ENCODE measurements at places on chromosomes 4 and X. TPM values are rescaled to one million over a fixed set of nuclear protein-coding genes. Genes with fewer than 3 reads are reported as not detected.

Gene HTN1
- not detected for total RNA-seq

GRCh38 chrX:123807835-123808416 lies 51.9 kb upstream of the XIAP start:
- H3K27me3 ChIP-seq = no peaks in the 10 kb centered on the region
- H3K4me1 ChIP-seq = no peaks in the 10 kb centered on the region
- H3K4me3 ChIP-seq = no peak overlapping the region
- no peak for DNase-seq

- H3K36me3 ChIP-seq = no peaks in the 10 kb centered on the region
- no peaks in the 10 kb centered on the region for H3K4me1 ChIP-seq
Measured at GRCh38 chr4:78031417-78031950, 25.6 kb upstream of the FRAS1 start.

DNA sequence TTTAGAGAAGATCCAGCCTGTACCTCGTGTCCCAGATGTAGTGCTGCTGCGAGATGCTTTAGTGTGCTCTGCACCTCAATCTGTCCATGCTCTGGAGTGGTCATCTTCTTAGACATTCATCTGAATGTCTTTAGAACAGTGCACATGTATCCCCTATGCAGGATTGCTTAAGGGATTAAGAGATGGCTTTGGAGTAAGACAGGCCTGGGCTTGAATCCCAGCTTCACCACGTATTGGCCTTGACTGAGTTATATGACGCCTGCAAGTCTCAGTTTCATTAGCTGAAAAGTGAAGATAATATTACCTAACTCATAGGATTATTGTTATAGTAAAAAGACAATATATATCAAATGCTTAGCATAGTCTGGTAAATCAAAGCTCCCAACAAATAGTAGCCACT lies 98.3 kb downstream of the NFKB1 start:
- H3K36me3 ChIP-seq = peaks cover 37% of the 10 kb centered on the region
- no peak for DNase-seq
- H3K4me1 ChIP-seq = no peaks in the 10 kb centered on the region
- H3K27me3 ChIP-seq = no peaks in the 10 kb centered on the region
- no peak overlapping the region for H3K4me3 ChIP-seq
- H3K27ac ChIP-seq = no peak overlapping the region

Gene MAGEA10
- not detected for total RNA-seq

DNA sequence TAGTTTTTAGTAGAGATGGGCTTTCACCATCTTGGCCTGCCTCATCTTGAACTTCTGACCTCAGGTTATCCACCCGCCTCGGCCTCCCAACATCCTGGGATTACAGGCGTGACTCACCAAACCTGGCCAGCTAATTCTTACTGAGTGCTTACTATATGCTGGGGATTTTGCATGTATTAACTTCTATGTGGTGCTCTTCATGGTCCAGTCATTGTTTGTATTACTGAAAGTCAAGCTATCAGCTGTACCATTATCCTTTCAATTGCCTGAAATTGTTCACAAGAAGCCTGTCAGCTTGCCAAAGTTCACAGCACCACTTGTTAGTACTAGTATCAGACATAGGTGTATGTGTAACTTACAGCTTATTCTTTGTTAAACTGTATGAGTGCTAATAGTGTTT lies 1272.1 kb downstream of the ARAP2 start:
- no peaks in the 10 kb centered on the region for H3K27me3 ChIP-seq
- H3K4me1 ChIP-seq = no peaks in the 10 kb centered on the region
- no peak for DNase-seq
- no peak overlapping the region for H3K4me3 ChIP-seq

DNA sequence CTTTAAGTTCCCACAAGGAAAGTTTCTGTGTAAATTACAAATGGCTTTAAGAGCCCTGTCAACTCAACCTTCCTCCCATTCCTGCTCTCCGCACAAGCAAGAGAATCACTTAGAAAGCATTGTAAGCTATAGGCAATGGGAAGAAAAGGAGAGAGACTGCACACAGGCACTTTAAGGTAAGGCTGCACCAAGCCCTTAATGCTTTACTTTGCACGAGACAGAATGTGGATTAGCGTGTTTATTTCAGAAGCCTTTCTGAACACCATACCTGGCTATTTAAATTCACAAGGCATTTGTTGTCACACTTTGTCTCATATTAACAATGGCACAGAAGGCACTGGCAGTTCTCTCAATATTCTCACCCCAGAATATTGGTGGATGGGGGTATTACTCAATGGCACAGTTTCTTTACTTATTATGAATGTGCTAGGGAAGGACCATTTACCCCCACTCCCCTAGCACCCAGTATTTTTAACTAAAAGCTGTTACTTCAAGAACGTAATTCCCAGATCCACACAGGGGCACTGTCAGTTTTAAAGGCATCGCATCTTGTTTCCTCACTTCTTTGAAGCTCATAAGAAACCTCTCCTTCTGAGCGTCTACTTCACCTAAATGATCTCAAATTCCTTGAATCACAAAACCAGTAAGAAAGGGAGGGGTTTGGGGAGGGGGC lies 150.0 kb downstream of the MAML3 start:
- H3K4me1 ChIP-seq = no peaks in the 10 kb centered on the region
- peak overlapping the region; percentile 58 for H3K4me3 ChIP-seq
- no peak overlapping the region for H3K27ac ChIP-seq
- no peak for DNase-seq
- no peaks in the 10 kb centered on the region for H3K27me3 ChIP-seq

GRCh38 chr4:147088146-147088545 lies 142.5 kb upstream of the TTC29 start:
- H3K36me3 ChIP-seq = no peaks in the 10 kb centered on the region
- H3K27ac ChIP-seq = no peak overlapping the region
- DNase-seq = no peak
- peak overlapping the region; percentile 38 for H3K4me3 ChIP-seq
- H3K4me1 ChIP-seq = no peaks in the 10 kb centered on the region
- no peaks in the 10 kb centered on the region for H3K27me3 ChIP-seq

DNA sequence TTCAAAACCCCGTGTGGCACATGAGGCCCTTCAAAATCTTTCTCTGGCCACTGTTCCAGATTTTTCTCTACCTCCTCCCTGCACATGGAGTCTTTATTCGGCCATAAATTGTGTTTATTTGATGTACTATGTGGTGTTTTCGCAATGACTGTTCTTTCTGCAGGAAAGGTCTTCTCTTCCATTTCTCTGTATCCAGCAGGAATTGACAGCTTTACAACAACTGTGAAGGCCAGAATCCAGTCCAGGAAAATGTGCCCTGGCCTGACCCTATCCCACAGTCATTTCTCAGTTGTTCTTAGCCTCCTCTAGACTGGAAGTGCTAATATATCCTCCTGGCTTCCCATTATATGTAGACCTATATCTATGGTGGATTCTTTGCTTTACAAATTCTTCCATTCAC lies 191.4 kb downstream of the COL25A1 start:
- H3K4me1 ChIP-seq = no peaks in the 10 kb centered on the region
- no peak for DNase-seq
- H3K36me3 ChIP-seq = no peaks in the 10 kb centered on the region

- no peaks in the 10 kb centered on the region for H3K36me3 ChIP-seq
- H3K4me1 ChIP-seq = peaks cover 10% of the 10 kb centered on the region
- peak overlapping the region; percentile 9 for H3K27ac ChIP-seq
- H3K27me3 ChIP-seq = no peaks in the 10 kb centered on the region
- no peak overlapping the region for H3K4me3 ChIP-seq
- no peak for DNase-seq
Measured at GRCh38 chr4:54224996-54225597, 4.0 kb upstream of the PDGFRA start.

DNA sequence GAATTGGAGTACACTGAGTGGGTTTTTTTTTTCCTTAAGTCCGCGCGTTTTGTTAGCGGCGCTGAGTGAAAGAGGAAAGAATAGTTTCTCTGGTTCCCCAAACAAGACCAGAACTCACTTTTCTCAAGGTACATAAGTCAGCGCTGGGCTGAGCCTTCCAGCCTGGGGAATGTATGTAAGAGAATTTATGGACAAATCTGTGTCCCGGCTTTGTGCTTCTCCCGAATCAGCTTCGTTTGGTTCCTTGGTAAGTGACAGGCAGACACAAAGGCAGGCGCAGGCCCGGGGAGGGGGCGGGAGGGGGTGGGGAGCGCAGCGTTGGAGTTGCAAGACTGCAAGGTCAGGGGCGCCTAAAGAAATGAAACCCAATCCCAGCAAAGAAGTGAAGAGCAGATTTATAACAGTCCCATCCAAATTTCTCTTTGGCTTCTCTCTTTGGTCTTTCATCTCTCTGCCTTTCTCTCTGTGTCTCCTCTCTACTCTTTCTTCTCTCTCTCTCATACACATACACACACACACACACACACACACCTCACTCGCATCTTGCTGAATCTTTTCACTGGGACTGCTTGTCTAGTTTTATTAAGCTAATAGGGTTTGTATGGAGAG lies 981 bp downstream of the TET2 start:
- H3K27ac ChIP-seq = peak overlapping the region; percentile 86
- H3K4me1 ChIP-seq = peaks cover 2% of the 10 kb centered on the region
- peak overlapping the region; percentile 89 for H3K4me3 ChIP-seq
- H3K36me3 ChIP-seq = no peaks in the 10 kb centered on the region

GRCh38 chr4:109671350-109671749 lies 31.9 kb downstream of the CASP6 start:
- no peaks in the 10 kb centered on the region for H3K36me3 ChIP-seq
- no peak overlapping the region for H3K4me3 ChIP-seq
- no peaks in the 10 kb centered on the region for H3K27me3 ChIP-seq
- no peak overlapping the region for H3K27ac ChIP-seq
- no peaks in the 10 kb centered on the region for H3K4me1 ChIP-seq

GRCh38 chr4:112513971-112514646 lies 1.9 kb downstream of the NEUROG2 start:
- H3K27me3 ChIP-seq = peaks cover 48% of the 10 kb centered on the region
- H3K27ac ChIP-seq = no peak overlapping the region
- H3K4me1 ChIP-seq = peaks cover 12% of the 10 kb centered on the region
- H3K4me3 ChIP-seq = peak overlapping the region; percentile 64

DNA sequence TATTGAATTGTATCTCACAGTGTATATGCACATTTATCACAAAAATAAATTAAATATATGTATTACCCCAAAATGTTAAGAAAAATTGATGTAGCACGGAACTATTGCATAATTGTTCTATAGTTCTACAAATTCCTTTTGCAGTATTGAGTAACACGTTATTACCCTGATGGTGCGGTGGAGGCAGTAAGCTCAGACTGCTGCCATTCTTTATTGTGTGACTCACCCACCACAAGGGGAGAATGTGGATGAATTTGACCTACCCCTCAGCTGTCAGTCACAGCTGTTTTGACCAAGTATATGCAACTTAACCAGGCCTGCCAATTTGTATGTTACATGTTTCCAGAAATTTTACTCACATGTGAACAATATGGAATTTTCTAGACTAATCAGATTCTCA lies 506.6 kb downstream of the SH3BGRL start:
- H3K4me3 ChIP-seq = no peak overlapping the region
- H3K4me1 ChIP-seq = no peaks in the 10 kb centered on the region
- DNase-seq = no peak
- no peaks in the 10 kb centered on the region for H3K36me3 ChIP-seq
- no peaks in the 10 kb centered on the region for H3K27me3 ChIP-seq
- no peak overlapping the region for H3K27ac ChIP-seq

- H3K27ac ChIP-seq = peak overlapping the region; percentile 67
- DNase-seq = no peak
- no peak overlapping the region for H3K4me3 ChIP-seq
- no peaks in the 10 kb centered on the region for H3K36me3 ChIP-seq
Measured at GRCh38 chr4:90318193-90318592, 191.0 kb downstream of the CCSER1 start.

DNA sequence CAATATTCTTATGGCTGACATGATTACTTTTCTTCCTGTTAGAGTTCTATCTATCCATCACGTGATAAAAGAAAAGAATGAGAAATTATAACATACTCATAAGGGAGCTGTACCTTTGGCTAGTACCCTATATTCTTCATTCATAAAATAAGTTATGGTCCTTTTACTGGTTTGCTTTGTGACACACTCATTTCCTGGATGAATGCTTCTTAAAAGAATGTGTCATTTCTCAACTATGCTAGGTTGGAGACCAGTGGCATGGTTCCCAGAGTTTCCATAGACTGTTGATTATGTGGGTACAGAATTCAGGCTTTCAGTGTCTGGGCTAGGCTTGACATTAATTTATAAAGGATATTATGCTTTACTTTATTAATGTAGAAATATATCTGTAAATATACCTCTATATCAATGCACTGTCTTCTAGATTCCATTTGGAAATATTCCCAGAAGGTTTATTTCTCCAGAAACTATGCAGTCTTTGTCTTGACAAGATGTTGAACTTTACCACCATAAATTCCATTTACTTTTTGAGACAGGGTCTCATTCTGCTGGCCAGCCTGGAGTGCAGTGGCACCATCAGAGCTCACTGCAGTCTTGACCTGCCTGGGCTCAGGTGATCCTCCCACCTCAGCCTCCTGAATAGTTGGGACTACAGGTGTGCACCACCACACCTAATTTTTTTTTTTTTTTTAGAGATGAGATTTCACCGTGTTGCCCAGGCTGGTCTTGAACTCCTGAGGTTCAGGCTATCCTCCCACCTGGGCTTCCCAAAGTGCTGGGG lies 23.8 kb downstream of the NUDT6 start:
- no peaks in the 10 kb centered on the region for H3K4me1 ChIP-seq
- H3K27ac ChIP-seq = peak overlapping the region; percentile 78
- no peaks in the 10 kb centered on the region for H3K27me3 ChIP-seq
- H3K36me3 ChIP-seq = no peaks in the 10 kb centered on the region
- peak; percentile 85 for DNase-seq

- no peaks in the 10 kb centered on the region for H3K36me3 ChIP-seq
- H3K27ac ChIP-seq = no peak overlapping the region
- H3K4me1 ChIP-seq = no peaks in the 10 kb centered on the region
- DNase-seq = no peak
- H3K27me3 ChIP-seq = no peaks in the 10 kb centered on the region
- no peak overlapping the region for H3K4me3 ChIP-seq
Measured at GRCh38 chr4:17758485-17758884, 22.9 kb downstream of the FAM184B start.

Gene DIPK2B
- total RNA-seq = 76.2 TPM

Gene ADH1A
- not detected for total RNA-seq

DNA sequence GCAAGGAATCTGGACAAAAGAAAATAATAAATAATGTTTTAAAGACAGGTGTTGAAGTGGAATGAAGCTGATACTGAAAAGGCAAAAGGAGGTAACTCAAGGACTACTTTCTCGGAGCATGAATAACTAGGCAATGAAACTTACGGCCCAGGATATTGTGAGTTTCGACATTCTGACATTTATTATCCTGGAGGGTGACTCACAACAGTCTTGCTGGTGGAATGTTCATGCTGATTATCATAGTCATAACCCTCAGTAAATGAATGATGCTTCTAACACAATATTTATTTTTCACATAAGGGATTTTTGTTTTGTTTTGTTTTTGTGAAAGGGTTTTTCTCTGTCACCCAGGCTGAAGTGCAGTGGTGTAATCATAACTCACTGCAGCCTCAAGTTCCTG lies 147.0 kb upstream of the HPGD start:
- no peak overlapping the region for H3K27ac ChIP-seq
- no peak overlapping the region for H3K4me3 ChIP-seq
- no peaks in the 10 kb centered on the region for H3K27me3 ChIP-seq
- no peak for DNase-seq
- H3K36me3 ChIP-seq = no peaks in the 10 kb centered on the region

Gene MAP7D2
- total RNA-seq = not detected
